IPS-NIHi11 (cell line): ENCODE measurements at places on chromosomes 2 and 18.
A peak's percentile ranks its signal among the peaks of the same experiment; 100 is the strongest.

GRCh38 chr2:47906157-47907038 is at the start of gene FBXO11:
TSS of gene FBXO11 (minus strand) at chr2:47906498. CDS start at chr2:47905720, 778 bp downstream.
- peak; percentile 89 for DNase-seq

GRCh38 chr2:223599640-223600380 is 2.4 kb downstream of the SCG2 start:
- no peak for DNase-seq

GRCh38 chr2:233009661-233010060 is 3.4 kb downstream of the NGEF start:
- DNase-seq = no peak

GRCh38 chr2:113127646-113128570 is 510 bp downstream of the IL1RN start:
- DNase-seq = no peak

DNA sequence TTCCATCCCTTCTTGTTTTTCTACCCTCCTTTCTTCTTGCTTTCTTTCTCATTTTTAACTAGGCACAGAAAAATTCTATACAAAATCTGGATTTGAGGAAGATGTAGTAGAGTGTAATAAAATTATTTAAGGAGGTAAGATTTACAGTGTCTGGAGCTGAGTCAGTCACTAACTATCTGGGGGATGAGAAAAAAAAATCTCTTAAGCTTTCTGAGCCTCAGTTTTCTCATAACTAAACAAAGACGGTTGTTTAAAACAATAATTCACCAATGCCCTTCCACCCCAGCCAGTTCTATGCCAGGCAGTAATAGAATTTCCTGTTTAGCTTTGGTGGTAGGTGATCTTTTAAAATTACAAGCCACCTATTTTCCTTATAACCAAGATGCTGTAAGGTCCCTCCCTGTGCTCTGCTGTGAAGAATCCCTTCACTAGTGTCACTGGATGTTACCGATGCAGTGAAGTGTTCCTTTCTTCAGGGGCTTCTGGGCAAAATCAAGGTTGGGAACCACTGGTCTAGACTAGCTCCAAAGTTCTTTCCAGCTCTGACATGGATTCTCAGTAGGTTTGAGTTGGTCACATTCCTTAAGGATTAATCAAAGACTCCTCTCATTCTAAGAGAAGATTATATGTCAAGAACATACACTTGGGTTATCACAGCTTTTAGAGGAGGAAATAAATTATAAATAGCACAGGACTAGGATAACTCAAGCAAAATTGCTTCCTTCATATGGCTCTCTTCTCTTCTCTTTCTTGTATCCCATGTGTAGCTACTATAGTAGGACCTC is 289.0 kb downstream of the CDH2 start:
- no peak for DNase-seq

DNA sequence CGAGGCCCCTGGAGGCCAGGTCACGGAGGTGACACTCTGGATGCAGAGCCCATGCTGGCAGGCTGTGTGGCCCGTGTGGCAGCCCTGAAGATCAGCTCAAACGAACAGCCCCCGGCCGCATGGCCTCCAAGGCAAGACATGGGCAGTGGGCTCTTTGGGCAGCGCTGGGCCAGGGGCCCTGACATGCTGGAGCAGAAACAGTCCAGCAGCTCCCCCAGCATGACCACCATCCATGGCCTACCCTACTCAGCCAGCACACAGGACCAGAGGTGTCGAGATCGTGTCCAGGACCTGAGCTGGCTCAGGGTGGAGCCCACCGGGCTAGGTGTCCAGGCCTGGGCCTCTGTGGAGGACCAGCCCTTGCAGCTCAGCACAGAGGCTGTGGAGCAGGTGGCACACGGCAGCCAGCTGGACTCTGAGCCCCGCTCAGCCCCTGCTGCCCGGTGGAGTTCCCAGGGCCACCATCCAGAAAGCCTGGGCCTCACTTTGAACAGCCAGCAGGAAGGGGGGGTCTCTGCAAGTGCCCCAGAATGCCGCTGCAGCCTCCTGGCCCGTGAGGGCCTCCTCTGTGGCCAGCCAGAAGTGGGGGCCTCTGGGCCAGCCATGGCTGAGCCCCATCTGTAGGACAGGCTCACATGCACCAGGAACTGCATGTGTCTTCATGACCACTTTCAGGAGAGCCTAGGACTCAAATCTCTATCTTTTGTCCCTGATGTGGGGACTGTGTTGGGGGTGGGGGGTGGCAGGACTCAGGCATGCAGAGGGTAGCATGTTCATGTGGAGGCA is 8.9 kb downstream of the AMER3 start:
- no peak for DNase-seq

GRCh38 chr2:197620133-197620532 is 55.3 kb downstream of the RFTN2 start:
- DNase-seq = no peak

DNA sequence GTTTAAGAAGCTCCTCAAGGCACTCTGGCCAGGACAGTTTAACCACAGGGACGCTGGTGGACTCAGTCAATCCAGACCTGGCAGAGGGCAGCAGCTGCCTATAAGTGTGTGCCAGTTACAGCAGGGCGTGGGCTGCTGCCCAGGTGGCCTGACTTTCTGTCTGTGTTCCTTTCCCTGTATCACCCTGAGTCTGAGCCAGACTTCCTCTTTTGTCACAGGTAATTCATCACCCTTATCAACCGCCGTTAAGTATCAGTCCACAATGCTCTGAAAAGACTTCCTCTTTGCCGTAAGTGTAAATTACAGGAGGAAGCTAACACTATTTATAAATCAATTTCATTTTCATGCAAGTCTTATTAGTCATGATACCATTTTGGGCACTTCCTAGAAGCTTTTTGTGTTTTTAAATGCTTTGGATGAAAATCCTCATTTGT is 7.0 kb downstream of the LPIN1 start:
- no peak for DNase-seq

GRCh38 chr2:119246884-119247843 is 23.5 kb downstream of the STEAP3 start:
- DNase-seq = no peak

GRCh38 chr2:237977380-237977779 is 10.6 kb downstream of the UBE2F start:
- DNase-seq = no peak

GRCh38 chr18:5456577-5457461 is 87.0 kb downstream of the EPB41L3 start:
- DNase-seq = peak; percentile 22

DNA sequence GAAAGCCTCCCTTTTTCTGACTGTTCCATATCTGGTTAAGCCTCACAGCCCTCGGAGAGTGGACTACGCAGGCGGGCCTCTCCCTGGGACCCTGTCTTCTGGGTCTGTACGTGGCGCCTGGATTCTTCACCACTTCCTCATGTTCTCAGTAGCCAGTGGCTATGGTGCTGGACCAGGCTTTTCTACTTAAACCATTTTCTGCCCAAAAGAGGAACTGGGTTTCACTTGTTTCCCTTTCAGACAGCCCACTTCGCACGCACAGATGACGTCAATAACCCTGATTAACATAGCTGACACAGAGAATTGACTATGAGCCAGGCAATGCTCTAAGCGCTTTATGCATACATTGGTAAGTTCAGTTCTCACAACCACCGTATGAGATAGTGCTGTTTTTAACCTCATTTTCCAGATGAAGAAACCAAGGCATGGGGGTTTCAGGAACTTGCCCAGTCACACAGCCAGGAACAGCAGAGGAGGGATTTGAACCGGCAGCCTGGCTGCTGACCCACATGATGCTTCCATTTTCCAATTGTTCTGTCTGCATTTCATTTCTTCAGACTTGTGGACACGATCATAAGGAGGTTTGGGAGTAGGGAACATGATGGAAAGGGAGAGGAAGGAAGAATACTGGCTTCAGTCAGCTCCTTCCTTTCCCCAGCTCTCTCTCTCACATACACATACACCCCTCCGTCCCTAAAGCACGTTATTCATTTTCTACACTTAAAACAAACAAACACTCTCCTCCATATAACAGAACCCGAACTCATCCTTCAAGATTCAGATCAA is 41.7 kb downstream of the MYOM1 start:
- no peak for DNase-seq

- no peak for DNase-seq
These were observed 37.8 kb upstream of the FZD5 start for GRCh38 chr2:207807516-207807915.

DNA sequence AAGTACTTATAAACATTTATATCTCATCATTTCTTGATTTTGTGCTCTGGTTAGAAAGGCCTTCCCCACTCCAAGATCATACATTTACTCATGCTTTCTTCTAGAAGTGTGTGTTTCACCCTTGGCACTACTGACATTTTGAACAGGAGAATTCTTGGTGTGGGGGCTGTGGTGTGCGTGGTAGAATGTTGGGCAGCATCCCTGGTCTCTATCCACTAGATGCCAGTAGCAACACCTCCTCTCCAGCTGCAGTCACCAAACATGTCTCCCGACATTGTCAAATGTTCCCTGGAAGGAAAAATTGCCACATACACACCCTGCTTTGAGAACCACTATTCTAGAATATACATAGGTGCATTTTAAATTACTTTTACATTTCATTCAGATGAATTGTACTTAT is 8.7 kb upstream of the TGIF1 start:
- DNase-seq = peak; percentile 52

- DNase-seq = no peak
These were observed 6.0 kb downstream of the POU3F3 start for GRCh38 chr2:104859766-104860450.

- DNase-seq = no peak
These were observed 62.4 kb downstream of the SERPINB8 start for GRCh38 chr18:64032312-64032711.

DNA sequence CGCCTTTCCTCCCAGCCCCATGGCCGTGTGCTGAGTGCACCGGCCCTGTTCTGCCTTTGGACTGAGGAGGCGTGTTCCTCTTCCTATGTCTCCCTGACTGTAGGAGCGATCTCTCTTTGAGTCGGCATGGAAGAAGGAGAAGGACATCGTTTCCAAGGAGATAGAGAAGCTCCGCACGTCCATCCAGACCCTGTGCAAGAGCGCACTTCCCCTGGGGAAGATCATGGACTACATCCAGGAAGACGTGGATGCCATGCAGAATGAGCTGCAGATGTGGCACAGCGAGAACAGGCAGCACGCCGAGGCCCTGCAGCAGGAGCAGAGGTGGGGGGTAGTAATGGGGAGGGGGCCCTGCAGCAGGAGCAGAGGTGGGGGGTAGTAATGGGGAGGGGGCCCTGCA is 29.4 kb upstream of the ASB1 start:
- DNase-seq = no peak

- no peak for DNase-seq
These were observed 231.3 kb upstream of the TANK start for GRCh38 chr2:160928854-160929301.

DNA sequence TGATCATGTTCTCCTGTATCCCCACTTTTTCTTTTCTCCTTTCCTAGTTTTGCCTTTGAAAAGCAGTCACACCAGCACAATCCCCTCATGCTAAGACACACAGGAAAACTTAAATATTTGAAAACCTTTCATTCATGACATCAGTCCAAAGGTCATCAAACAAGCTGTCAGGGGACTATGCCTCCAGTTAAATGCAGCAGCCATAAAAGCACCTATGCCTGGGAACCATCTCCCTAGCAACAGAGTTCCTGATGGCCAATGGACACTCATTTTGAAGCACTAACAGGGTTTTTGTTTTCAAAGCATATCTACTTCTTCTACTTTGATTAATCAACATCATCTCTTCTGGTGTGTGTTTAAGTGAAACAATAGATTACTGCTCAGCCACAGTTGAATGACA is 286.4 kb upstream of the PARD3B start:
- no peak for DNase-seq

GRCh38 chr18:8609659-8610458 is 622 bp downstream of the RAB12 start:
- DNase-seq = peak; percentile 20
